Fibroblast of skin of right quadriceps (primary cell): ENCODE measurements at places on chromosomes 5 and 9.

GRCh38 chr9:104927912-104928740 is at the start of gene ABCA1:
Gene ABCA1, minus strand, starts transcription at chr9:104928155. Its CDS starts 24,476 bp downstream, at chr9:104903679.
- peak; percentile 81 for DNase-seq

DNA sequence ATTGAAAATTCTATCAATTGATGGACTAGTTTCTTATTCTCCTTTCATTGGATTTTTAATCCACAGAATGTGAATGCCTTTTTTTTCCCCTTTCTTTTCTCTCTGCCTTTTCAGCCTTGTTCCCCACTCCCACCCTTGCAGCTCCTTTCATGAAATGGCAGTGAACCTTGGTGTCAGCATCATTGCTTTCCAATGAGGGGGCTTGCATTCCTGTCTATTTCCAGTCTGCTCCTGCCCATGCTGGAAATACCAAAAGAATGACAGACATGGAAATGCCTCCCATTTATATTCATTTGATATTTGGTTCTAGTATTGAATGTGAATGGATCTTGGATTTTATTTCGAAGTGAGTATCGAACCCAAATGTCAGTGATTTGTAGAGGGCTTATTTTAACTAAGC is 162.7 kb upstream of the SGCD start:
- DNase-seq, result no peak

GRCh38 chr9:126614088-126614454 is 343 bp downstream of the LMX1B start:
- no peak for DNase-seq

DNA sequence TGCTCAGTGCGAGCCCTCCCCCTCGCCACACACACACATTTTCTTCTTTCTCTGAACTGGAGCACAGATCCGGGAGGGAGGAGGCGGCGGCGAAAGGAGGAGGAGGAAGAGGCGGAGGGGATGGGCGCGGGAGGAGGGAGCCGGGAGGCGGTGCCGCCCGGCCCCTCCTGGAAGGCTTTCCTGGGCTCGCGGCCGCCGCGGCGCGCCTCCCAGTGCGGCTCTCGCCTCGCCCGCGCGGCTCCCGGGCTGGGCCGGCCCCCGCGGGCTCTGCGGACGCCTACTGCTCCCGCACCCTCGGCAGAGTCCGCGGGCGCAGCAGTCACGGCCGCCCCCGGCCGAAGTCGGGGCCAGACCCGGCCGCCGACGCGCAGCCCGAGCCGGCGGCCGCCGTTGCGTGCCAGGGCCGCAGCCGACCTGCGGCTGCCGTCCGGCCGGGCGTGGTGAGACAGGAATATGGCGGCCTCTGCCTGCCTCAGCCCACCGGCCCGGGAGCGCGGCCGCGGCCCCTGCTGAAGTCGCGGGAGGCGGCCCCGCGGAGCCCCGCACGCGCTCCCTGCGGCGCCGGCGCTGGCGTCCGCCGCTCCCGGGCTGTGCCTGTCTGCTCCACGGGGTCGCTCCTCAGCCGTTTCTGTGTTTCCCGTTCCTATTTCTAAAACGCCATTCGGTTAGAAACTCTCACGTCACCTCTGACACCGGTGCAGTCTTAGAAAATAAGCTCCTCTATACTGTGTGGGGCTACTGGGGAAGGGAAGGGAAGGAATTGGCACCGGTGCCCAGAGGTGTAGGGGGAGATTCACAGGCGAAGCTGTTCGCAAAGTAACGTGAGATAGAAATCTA is 500 bp upstream of the GNAQ start:
- DNase-seq, result peak; percentile 96

- no peak for DNase-seq
Observed at GRCh38 chr5:125120012-125120411, 373.6 kb upstream of the ZNF608 start.

GRCh38 chr9:131807144-131807983 is 67.5 kb upstream of the RAPGEF1 start:
- DNase-seq, result no peak

GRCh38 chr5:1827025-1827885 is 26.0 kb downstream of the NDUFS6 start:
- no peak for DNase-seq

DNA sequence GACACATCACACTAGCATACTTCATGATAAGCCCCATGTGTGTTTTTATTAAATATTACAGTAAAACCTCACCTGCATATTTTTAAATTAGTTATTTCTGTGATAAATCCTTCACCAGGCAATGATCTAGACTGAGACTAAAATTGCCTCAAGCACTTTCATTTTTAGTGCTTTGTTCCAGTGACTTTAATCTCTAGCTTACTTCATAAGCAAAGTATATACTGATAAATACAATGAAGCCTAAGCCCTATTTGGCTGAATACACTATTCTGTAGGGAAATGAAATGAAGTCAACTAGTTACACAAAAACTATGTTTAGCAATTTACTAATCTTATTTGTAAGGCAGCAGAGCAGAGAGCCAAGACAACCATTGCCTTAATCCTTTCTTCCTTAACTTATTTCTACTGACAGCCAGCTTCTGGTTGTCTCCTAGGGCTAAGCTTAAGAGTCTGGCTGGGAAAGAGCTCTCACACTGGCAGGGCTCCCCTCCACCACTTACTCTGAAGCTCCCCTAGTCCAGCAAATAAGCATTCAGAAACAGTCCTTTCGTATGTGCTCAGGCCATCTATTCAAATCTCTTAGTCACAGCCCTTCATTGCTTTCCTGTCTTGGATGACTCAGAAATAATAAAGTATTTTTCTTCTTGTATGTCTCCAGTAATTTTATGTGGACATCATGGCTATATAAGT is 31.4 kb upstream of the MTAP start:
- DNase-seq, result peak; percentile 87

- DNase-seq, result no peak
Observed at GRCh38 chr9:110590816-110591215, 11.3 kb upstream of the SVEP1 start.
